ENCODE measurements at places on chromosomes 7 and 10.

DNA sequence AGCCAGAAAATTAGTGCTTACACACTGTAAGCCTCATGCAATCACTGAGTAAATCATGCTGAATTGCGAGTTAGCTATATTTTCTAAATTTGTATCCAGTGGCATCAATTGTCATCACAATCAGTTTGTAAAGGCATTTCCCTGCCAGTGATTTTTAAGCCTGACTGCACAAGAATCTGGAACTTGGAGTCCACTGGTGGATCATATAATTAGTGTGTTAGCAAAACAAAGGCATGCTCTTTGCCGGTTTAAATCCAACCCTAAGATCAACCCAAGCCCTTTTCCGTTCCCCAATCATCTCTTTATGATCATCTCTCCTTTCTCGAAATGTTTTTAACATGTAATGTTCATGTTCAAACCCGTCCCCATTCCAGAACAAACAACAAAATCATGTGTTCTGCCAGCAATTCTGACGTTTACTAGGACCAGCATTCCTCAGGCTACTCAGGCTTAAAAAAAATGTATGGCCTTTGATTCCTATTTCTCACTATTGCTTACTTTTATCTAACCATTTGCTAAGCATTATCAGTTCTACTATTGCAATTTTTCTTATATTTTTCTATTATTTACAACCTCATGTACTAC is 649.2 kb downstream of the SORCS1 start:
- DNase-seq = no peak

DNA sequence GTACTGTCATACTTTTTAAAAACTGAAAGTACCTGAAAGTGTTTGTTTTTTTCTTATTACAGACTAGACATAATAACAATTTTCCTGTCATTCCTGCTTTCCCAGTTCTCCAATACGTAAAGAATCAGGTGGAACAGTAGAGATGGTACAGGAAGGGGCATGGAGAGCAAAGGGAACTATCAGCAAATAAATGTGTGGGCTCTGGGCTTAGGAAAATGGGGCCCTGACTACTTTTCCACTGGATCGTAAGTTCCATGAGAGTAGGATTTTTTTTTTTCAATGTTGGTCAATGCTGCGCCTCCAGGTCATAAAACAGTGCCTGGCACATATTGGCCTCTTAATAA is 15.2 kb upstream of the FAS start:
- no peak for DNase-seq

- DNase-seq = no peak
Measured at GRCh38 chr10:133014416-133015210, 72.2 kb upstream of the CFAP46 start.

GRCh38 chr7:33814936-33815335 is 90.4 kb upstream of the BMPER start:
- DNase-seq = no peak

- no peak for DNase-seq
Measured at GRCh38 chr10:3792710-3793219, 7.8 kb upstream of the KLF6 start.

GRCh38 chr7:150942001-150942590 is 36.0 kb downstream of the KCNH2 start:
- DNase-seq = peak; percentile 23

DNA sequence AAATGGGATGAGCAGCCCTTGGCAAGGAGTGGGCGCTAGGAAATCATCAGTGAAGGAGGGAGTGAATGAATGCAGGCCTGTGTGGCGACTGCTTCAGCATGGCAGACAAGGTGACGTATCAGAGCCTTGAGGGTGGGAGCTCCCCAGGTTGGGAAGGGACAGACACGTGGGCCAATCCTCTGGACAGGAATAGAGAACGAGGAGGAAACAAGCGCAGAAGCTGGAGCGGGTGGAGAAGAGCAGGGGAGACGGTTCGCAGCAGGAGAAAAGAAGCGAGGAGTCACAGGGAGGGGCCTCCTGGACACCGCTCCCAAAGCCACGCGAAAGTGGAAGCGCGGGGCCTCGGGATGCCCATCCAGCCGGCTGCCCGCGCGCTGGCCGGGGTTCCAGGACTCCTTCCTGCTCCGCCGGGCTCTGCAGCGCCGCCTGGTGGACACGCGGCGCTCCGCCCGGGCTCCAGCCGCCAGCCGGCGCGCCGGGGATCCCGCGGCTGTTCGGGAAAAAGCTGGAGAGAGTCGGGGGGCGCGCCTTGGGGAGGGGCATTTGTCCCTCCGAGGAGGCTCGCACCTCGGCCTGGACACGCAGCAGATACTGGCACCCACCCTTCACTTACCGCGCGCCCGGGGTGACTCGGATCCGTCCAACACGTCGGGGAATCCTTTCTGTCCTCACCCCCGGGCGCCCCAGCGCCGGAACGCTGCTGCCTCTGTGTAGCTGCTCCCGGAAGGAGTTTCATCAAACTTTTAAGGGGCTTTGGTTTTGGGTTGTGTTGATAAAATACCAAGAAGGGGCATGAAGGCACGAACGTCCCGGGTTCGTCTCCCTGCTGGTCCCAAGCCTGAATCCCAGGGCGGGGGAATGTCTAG is 6.3 kb downstream of the ZNF503 start:
- no peak for DNase-seq

DNA sequence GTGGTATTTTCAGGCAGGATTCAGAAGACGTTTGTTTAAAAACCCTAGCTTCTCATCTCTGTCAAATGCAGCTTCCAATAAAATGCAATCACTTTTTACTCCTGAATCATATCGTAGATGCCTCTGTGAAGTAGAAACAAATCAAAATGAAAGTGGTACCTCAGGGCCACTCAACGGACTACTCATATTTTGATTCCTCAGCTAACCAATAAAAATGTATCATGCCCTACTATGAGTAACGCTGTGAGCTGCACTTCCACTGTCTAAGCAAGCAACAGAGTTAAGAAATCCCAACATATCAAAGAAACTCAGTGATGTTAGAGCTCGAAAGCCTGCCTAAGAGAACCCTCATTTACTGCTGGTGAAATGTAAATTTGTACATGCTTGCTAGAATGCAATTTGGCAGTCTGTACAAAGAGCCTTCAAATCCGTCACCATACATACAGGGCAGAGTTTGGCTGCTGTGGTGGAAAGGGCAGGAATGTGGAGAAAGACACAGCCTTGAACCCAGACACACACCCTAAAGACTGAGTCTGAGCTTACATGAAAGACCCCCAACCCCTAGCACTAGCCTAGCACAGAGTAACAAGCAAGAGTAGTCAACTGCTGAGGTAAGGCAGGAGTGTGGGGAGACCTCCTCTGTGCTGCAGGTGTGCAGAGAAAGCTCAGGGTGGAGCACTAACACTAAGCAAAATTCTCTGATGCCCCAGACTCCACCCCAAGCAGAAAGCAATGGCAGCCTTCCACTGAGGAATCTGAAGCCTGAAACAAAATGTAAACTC is 151.5 kb downstream of the ANK3 start:
- DNase-seq = no peak

DNA sequence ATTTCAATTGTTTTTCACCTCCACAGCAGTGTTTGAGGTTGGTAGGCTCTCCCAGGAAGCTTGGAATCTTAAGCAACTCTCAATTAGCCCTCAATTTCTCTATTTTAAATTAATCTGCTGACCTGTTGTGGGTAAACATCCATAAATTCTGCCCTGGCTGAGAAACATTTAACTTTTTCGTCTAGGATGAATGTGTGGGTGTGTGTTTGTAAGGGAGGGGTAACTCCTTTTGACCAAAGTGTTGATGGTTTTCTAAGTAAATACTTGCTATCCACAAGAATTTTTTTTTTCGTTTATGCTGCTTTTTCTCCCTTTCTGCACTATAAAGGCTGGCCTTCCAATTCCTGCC is 973 bp downstream of the PPP3CB start:
- DNase-seq = no peak

GRCh38 chr7:111883241-111883640 is 320.9 kb upstream of the IMMP2L start:
- no peak for DNase-seq

DNA sequence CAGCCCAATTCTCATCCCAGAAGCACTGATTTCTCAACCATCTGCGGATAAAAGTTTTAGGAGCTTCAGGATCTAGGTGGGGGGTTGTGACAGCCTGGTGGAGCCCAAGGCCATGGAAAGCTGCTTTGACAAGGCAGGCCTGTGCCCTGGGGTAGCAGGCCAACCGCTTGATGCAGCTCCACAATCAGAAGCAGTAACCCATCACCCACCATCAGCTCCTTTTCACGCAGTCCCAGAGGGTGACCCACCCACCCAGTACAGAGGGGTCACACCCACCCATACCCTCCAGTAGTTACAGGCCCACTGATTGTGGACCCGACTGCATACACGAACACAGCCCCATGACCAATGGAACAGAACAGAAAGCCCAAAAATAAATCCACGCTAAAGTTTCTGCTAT is 253.9 kb downstream of the AHR start:
- DNase-seq = no peak

DNA sequence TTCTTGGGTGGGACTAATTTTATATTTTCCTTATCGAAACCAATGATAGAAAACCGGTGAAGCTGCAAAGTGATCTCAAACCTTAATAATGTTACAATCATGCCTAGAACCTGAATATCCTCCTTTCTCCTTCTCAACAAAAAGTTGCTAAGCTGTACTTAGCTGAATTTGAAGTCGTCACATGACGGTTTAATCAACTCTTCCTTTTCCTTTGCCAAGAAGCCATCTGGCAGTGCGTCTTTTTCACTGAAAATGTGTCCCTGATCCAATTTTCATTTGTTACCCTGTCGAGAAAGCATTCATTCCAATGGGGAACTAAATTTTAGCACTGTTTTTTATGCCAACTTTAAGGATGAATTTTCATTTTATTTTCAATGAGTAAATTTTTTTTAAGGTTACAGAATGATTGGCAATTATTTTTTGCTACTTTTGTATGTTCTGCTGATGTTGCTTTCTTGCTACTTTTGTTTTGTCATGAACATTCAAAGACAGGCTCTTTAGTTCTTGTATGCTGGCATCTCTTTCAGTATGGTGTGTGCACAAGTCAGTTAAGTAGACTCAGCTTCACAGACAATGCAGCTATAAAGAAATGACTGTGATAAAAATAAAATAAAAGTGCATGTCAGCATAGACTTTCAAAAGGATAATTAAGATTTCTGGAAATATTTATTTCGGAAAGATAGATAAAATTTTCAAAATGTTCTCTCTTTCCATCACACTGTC is 980.0 kb downstream of the DNAJB9 start:
- DNase-seq = no peak

DNA sequence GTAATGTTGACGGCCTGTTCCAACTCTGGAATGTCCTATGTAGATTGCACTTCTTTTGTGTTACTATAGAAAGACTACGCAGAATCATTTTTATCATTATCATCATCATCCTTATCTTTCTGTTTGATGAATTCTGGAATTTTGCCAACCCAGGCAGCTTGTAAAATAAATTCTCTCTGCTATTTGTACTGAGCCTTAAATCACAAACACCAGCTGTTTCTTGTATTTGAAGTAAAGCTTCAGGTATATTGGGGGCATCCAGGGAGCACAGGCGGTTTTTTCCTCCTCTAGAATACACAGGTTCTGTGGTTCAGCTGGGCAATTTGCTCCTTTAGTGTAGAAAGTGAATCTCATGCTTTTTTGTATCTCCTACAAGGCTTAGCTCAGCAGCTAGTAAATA is 14.9 kb upstream of the CPA5 start:
- no peak for DNase-seq

DNA sequence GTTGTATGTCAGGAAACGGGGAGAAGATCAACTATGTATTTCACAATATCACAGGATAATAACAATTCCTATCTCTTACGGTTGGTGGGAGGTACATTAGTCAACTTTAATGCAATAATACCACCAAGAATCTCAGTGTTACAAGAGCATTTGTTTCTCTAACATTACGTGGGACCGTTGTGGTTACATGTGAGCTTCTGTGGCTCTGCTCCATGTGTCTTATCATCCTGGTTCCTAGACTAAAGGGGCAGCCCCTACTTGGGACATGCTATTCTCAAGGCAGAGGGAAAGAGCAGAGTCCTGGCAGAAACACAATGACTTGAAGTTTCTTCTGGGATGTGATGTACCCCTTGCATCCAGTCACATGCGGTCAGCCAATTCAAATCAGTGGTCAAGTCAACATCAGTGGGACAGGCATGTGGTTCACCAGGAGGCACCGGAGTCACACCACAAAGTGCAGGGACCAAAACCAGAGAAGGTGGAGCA is 2.5 kb upstream of the ZNF22 start:
- no peak for DNase-seq

DNA sequence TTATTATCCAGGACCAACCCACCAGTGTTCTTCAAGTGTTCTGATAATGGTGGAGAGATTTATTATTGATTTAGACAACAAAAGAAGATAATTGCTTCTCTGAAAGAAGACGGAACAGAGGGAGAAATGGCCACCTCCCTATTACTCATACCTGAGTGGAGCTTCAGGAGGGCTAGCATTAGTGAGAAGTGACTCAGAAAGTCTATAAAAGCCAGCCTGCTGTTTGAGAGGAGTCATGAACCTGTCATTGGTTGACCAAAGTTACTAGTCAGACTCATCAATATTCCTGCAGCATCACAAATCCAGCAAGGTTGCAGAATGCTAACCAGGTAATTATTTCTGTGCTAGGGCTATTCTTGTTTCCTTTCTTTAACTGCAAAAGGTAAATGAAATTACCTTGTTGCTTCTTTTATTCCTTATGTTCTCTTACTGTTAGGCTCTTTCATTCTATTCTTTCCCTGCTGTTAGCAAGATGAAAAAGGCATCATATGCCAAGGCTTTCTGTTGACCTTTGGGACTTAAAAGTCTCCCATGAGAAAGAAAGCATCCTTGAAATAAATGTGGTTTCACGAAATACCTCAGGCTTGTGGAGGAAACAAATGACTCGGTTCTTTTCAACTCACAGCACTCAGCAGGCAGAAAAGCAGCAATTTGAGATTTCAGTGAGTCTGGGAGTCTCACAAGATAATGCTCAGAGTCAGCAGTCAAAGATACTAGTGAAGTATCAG is 256.4 kb upstream of the PHYHIPL start:
- DNase-seq = no peak

Measured in stimulated activated CD4-positive, alpha-beta T cell treated with anti-CD3 and anti-CD28 coated beads, Interleukin-4, amount 100 ng/mL, for 4 hours (primary cell).